ENCODE measurements at places on chromosomes 5 and 9.

- DNase-seq: no peak
Measured at GRCh38 chr5:18220631-18221030, 586.4 kb downstream of the TAF11L14 start.

DNA sequence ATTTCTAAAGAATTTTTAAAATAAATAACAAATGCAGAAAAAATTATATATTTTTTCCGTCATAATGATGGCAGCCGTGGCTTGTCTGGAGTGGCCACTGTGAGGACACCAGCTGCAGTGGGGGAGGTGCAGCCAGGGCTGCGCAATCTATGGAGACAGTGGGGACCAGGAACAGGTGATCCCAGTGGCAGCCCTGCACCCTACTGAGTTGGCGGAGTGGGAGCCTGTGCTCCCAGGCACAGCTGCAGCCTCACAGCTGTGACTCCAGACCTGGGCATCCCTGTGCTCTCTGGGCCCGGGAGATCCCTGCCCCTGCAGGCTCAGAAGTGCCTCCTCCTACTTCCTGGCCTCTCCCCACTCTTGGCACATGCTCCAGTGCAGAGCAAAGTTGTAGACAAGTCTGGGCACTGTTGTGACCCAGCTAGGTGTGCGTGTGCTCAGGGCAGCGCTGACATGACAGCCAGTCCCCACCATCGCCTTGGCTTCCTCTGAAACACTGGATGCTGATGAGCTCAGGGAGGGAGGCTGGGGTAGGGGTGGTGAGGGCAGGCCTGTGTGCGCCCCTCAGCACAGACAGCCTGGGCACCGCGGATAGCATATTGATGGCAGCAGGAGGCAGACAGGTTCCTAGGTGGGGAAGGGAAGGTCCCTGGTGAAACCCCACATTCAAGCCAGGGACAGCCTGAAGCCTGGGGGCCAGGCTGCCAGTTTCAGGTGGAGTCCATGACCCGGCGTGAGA lies 96.0 kb upstream of the PRR16 start:
- no peak for DNase-seq

DNA sequence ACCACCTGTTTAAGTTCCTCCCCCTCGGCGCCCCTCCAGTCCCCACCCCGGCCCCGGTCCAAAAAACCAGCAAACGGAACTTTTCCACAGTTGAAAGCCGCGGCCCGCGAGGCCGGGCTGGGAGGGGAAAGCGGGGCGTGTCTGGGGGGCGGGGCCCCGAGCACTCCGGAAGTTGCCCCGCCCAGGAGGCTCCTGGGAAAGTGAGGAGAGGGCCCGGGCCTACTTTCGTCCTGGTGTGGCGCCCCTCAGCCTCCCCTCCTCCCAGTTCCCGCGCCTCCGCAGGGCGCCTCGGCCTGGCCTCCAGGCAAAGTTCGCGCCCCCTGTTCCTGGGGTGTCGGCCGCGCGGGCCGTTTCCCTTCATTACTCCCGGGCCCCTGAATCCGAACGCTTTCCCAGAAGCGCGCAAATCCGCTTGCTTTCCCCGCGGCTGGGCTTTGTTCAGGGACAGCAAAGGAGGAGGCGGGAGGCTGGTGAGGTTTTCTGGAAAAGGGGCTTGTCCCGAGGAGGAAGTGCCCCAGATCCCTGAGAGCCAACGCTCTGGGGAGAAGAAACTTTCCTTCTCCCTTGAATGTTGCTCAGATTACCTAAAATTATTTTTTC lies 4.5 kb upstream of the DMRT3 start:
- no peak for DNase-seq

- DNase-seq: no peak
Measured at GRCh38 chr9:3954331-3955304, 345.2 kb downstream of the GLIS3 start.

DNA sequence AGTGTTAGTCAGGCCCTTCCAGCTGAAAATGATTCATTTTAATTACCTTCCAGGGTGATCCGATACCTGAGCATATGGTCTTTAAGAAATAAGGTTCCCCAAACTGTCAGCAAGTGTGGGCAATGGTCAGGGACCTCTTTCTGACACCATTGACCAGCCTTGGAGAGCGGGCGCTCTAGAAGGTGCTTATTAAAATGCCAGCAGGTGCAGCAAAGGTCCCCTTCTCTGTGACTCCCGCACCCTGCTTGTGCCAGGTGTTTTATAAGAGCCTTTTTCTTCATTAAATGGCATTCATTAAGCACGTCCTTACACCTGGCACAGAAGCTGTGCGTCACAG lies 85.3 kb downstream of the MVB12B start:
- DNase-seq: no peak

DNA sequence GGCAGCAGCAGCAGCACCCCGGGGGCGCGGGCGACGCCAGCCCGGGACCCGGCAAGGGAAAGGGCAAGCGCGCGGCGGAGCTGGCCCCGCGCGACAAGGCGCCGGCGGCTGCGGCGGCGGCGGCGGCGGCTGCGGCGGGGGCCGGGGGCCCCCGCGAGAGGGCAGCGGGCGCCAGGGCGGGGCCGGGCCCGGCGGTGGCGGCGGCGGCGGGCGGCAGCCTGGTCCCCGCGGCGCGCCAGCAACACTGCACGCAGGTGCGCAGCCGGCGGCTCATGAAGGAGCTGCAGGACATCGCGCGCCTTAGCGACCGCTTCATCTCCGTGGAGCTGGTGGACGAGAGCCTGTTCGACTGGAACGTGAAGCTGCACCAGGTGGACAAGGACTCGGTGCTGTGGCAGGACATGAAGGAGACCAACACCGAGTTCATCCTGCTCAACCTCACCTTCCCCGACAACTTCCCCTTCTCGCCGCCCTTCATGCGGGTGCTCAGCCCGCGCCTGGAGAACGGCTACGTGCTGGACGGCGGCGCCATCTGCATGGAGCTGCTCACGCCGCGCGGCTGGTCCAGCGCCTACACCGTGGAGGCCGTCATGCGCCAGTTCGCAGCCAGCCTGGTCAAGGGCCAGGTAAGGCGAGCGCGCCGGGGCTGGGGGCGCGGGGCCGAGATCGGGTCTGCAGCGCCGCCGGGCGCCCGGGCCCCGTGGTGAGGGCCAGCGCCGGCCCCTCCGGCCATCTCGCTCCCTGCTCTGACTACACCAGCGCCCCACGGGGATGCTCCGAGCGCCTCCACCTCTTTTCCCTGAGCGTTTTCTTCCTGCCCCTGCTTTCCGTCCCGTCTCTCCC lies at the start of gene UBE2QL1:
UBE2QL1 (plus strand) TSS at position 238 of the 843 bp plus-strand sequence; CDS start at position 273, 35 bp downstream.
- no peak for DNase-seq

DNA sequence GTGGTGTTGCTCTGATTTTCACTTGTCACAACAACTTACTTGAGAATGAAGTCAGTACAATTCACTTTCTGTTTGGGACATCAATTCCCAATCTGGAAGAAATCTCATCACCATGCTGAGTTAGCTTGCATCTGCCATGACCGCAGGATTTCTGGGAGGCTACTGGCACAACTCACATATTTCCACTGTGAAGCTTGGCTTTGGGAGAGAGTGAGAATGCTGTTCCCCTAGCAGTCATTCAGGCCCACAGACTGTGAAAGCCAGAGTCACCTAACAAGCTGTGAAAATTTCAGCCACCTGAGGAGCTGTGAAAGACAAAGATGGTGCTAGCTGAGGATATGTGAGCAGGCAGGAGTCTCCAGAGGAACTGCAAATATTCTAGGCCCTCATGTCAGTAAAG lies 365.2 kb upstream of the TUSC1 start:
- no peak for DNase-seq

GRCh38 chr9:82234160-82234943 lies 245.8 kb downstream of the SPATA31D1 start:
- DNase-seq: no peak

DNA sequence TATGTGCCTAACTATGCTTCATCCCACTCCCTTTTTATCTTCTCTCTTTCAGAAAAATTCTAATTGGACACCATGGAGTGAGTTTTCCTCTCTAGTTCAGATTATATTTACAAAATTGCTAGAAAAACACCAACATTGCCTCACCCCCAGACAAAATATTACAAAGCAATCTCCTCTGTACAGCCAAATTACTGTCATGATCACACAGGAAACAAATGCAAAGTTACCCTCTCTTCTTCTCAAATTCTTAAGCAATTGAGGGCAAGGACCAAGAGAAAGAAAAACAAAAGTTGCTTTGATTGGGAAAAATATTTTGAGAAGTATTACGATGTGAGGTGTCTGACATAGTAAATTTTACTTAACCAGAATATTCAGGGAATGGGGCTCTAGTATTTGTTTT lies 30.8 kb upstream of the ABCA1 start:
- no peak for DNase-seq

GRCh38 chr5:82403026-82403425 lies 124.9 kb upstream of the RPS23 start:
- no peak for DNase-seq

GRCh38 chr9:137312852-137313325 lies 10.8 kb upstream of the NRARP start:
- no peak for DNase-seq

GRCh38 chr9:116928884-116929283 lies 241.8 kb downstream of the TRIM32 start:
- DNase-seq: no peak

DNA sequence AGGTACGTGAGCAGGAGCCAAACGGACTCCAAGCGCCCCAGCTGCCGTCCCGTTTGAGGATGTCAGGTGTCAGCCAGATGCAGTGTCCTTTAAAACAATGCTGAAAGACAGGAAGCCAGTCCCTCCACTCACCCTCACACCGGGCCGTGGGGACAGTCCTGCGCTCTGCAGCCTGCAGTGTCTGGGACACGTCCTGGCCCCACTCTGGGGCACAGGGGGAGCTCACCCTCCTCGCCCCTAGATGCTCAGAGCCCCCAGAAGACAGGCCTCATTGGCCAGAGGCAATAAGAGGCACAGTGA lies 79.7 kb downstream of the ZNF354C start:
- no peak for DNase-seq

- DNase-seq: no peak
Measured at GRCh38 chr5:157473383-157474320, 13.6 kb downstream of the NIPAL4 start.

GRCh38 chr5:956941-957747 lies 51.5 kb upstream of the NKD2 start:
- no peak for DNase-seq

DNA sequence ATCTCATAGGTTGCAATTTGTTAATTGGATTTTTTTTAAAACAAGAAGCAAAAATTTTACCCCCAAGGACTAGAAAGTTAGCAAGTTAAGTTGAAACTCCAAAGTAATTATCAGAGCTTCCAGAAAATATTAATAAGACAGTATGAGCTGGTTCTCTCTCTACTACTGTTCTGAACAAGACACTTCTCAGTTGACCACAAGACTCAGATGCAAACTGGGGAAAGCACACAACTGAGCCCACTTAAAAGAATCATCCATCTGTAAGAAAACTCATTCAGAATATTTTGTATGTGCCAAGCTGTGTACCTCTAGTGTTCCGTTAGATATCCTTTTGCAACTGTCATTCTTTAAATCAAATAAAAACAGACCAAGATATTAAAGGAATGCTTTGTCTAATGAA lies 60.0 kb downstream of the MAP1B start:
- no peak for DNase-seq

GRCh38 chr5:177368869-177369644 lies 11.3 kb downstream of the RGS14 start:
- DNase-seq: no peak

- no peak for DNase-seq
Measured at GRCh38 chr5:131389096-131389868, 125.4 kb downstream of the CDC42SE2 start.

GRCh38 chr5:138064526-138064925 lies 19.3 kb upstream of the WNT8A start:
- DNase-seq: no peak

DNA sequence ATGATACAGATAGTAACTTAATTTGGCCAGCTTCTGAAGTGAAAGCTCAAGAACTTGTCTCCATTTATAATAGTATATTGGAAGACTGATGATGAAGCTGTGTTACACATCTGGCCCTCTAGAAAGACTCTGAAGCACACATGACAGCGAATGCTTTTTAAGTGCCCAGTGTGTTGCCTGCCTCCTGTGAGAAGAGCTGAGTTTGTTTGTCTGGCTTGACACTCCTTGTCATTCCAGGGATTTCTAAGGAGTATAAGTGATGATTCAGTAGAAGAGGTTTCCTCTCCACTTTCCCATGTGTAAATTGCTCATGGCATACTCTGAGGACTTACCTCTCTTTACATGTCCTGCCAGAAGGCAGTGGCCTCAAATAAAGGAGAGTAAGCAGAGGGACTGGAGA lies 30.4 kb upstream of the LRRTM2 start:
- DNase-seq: no peak

DNA sequence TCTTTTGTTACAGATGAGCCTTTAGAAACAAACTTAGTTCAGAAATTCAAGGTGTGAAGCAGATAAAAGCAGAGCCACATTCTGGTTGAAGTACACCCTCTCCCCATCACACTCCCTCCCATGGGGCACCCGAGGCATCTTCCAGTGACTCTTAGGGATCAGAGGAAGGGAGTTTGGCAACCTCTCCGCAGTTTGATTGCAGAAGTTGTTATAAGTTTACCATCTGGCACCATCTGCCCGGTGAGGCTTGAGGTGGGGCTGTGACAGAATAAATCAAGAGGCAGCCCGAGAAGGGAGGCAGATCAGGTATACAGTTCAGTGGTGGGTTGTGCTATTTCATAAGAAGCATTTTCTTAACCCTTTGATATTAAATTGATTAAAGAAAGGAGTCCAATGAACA lies 458.6 kb upstream of the CLINT1 start:
- peak; percentile 34 for DNase-seq

- no peak for DNase-seq
Measured at GRCh38 chr5:120084543-120084870, 379.6 kb upstream of the PRR16 start.

- no peak for DNase-seq
Measured at GRCh38 chr5:53930457-53930856, 370.0 kb downstream of the NDUFS4 start.

GRCh38 chr5:18216016-18216415 lies 581.8 kb downstream of the TAF11L14 start:
- no peak for DNase-seq

DNA sequence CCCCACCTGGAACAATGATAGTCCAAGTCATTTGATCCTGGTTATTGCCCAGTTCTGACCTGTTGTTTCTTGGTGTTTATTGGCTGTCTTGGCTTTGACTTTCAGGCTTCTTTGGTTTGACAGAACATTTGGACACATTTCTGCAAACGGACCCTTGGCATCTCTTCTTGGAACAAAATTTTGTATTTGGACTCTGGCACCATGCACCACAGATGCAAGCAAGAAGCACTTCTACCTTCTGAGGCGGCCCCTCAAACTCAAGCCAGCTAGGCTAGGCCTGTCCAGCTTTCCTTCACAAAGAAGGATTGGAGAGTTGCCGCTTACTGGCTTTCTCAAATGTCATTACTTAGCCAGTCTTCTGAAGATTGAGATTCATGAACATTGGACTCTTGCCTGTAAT lies 23.1 kb upstream of the FGF10 start:
- DNase-seq: no peak

GRCh38 chr9:81690251-81690851 lies 1.0 kb upstream of the TLE1 start:
- no peak for DNase-seq

DNA sequence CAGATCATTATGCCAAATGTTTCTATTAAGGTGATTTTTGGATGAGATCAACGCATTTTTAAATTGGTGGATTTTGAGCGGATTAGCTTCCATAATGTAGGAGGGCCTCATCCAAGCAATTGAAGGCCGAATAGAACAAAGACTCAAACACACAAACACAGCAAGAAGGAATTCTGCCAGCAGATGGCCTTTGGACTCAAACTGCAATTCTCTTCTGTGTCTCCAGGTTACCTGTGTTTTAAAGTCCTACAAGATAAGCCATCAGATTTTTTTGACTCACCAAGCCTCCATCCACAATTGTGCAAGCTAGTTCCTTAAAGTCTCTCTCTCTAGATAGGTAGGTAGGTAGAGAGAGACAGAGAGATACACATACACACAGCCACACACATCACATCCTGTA lies 25.5 kb downstream of the CDH6 start:
- no peak for DNase-seq

Measured in NCI-H1694 treated with DMSO at 0.1 percent for 48 hours (cell line).